ENCODE measurements at places on chromosomes 11 and 22.

- DNase-seq: no peak
Observed at GRCh38 chr11:116787436-116787785, 412 bp downstream of the ZPR1 start.

GRCh38 chr22:35202376-35202775 lies 54.9 kb upstream of the HMGXB4 start:
- DNase-seq: no peak

DNA sequence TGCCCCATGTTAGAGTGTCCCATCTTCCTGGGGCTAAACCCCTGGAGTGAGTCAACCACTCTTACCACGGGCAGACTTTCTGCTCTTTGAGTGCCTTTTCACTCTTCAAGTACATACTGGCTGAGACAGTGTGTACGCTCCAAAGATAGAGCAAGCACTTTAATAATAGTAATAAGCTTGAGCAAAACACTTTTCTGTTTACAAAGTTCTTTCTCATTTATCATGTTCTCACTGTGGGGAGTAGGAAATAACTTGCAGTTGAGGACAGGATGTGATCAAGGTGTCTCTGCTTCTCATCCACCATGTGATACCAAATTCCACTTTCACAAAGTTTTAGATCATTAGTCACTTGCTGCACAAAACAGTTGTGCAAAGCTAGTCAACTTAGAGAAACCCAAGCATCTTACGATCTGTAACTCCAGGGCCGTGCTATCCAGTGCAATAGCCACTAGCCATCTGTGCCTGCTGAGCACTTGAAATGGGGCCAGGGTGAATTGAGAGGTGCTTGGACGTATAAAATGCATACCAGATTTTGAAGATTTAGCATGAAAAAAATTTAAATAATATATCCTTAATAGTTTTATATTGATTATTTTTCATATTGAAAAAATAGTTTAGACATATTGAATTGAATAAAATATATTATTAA lies 135.3 kb downstream of the KIF18A start:
- no peak for DNase-seq

DNA sequence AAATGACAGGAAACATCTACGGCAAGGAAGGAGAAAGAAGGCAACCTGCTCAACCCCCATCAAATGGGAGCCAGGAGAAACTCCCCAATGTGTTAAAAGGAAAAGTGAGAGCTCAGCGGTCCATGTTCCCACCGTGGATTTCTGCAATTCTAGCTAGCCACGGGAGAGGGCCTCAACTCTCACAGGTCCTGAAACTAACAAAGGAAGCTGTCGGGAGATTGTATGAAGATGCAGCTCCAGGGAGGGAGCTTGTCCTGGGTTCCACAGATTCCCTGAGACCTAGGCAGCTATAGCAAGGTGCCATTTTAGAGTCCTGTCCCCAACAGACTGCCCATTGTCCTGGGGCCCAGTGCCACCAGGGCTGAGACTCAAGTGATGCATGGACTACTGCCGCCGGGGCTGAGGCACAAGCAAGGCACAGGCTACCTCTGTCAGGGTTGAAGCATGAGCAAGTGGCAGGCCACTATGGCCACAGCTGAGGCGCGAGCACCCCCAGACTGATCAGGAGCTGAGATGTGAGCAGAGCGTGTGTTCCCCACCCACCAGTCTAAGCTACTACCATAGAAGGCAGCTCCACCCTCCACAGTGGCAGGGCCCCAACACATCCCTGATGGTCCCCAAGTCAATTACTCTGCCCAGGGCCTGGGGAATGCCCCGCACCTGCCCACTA lies 31.3 kb downstream of the RSF1 start:
- DNase-seq: no peak

DNA sequence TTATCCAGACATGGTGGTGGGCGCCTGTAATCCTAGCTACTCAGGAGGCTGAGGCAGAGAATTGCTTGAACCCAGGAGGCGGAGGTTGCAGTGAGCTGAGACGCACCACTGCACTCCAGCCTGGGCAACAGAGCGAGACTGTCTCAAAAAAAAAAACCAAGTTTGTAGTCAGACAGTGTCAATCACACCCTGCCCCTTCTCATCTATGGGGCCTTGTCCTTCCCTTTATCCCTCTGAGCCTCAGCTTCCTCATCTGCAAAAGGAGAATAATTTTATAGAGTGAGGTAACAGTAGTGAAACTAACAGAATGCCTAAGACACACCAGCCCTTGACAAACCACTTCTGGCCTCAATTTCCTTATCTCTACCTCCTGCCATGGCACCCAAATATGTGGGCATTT lies 10.7 kb downstream of the BCL9L start:
- DNase-seq: no peak

Data from stimulated activated CD8-positive, alpha-beta memory T cell treated with anti-CD3 and anti-CD28 coated beads, Interleukin-4, amount 100 ng/mL, for 1 hour (primary cell).